Stimulated activated CD8-positive, alpha-beta memory T cell treated with anti-CD3 and anti-CD28 coated beads, Interleukin-4, amount 100 ng/mL, for 1 hour (primary cell): ENCODE measurements at places on chromosomes 2 and 18.

DNA sequence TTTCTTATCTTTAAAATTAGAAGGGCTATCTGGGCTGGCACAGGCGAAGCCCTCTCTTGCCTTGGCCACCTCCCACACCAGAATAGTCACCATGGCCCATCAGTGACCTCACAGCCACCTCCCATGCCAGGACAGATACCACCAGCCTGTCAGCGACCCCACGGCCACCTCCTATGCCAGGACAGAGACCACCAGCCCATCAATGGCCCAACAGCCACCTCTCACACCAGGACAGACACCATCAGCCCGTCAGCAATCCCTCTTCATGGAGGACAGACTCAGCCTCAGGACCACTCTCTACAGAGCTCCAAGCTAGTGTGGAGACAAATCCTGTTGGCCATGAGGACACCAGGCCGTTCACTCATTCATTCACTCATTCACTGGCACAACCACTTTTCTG lies 74.6 kb downstream of the ASB1 start:
- no peak for DNase-seq

GRCh38 chr2:186713691-186714090 lies 19.8 kb downstream of the FAM171B start:
- no peak for DNase-seq

DNA sequence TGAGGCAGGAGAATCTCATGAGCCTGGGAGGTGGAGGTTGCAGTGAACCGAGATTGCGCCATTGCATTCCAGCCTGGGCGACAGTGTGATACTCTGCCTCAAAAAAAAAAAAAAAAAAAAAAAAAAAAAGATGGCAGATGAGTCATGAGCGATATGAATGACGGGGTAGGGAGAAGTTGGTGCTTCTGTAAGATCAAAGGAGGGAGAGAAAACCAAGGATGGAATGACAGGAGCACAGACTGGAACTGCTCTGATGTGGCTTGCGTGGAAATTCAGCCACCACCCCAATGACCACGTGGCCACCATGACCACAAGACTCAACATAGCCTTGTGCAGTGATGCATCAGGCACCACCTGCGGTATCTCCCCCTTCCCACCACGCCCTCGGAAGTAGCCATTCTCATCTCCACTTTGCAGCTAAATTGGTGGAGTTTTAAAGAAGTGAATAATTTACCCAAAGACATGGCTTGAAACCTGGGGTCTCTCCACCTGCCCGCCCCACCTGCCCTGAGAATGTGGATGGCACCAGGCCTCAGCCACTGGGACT lies 96.0 kb downstream of the ACKR3 start:
- DNase-seq: no peak

DNA sequence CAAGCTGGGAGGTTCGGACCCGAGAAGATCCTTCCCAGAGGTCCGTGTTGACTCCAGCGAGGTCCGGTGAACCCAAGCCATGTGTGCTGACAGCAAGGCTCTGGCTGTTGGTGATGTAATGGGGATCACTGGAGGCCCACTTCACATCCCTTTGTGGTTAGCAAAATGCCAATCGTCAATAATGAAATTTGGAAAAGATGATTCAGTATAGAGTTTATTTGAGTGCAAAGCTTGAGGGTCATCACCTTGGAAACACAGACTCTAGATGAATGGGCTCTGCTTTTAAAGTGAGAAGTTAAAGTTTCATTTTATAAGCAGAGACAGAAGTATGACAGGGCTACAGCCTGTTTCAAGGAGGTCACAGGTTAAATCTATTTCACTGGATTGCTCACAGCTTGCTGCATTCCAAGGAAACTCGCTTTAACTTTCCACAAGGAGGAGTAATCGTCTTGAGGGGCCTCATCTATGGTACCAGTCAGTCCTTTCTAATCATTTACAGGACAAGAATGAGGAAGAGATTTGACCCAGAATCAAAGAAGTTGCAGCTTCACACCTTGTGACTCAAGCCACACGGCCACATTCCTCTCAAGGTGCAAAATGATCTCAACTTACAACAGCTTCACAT lies 140.5 kb downstream of the TPO start:
- DNase-seq: no peak
